ENCODE measurements at places on chromosomes 6 and 20.

DNA sequence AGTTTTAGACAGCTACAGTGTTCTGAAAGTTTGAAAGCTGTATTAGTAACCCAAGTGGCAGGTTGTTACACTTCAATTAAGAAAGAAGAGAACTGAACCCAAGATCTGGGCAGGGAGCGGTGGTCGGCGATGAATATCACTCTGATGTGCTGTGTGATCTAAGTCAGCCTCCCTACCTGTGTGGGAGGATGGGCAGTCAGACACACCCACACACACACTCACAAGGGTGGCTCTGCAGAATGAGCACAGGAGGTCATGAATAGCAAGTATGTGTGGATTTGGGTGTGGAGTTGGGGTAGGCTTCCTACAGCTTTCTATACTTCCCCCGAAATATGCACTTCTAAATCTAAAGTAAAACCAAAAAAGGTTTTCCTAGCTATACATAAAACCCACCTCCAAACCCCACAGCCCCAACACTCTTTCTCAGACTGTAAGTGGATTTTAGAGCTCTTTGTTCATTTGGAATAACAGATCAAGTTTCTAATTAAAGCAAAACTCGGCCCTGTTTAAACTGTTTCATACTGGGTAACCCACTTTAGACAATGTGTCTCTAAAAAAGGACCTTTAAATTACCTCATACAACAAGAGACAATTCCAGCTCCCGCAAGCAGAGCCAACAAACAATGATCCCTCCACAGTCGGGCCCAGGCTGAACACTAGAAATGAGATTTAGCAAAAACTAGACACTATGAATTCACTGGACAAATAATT lies 19.4 kb downstream of the TNFRSF21 start:
- DNase-seq: no peak

DNA sequence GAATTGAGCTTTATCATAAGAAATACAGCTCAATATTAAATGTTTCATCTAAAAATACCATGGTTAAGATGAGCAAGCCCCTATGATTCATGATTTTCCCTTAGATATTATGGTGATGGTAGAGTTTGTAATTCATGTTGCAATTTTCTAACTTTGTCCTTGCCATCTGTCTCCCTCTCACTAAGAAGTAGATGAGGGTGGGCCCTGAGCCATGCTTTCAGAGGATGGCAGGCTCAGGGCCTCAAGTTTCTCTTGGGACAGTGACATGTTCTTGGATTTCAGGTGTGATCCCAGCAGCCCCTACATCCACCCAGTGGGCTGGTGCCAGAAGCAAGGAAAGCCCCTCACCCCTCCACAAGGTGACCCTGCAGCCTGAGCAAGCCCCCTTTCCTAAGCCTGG lies 25.6 kb downstream of the L3MBTL1 start:
- DNase-seq: no peak

DNA sequence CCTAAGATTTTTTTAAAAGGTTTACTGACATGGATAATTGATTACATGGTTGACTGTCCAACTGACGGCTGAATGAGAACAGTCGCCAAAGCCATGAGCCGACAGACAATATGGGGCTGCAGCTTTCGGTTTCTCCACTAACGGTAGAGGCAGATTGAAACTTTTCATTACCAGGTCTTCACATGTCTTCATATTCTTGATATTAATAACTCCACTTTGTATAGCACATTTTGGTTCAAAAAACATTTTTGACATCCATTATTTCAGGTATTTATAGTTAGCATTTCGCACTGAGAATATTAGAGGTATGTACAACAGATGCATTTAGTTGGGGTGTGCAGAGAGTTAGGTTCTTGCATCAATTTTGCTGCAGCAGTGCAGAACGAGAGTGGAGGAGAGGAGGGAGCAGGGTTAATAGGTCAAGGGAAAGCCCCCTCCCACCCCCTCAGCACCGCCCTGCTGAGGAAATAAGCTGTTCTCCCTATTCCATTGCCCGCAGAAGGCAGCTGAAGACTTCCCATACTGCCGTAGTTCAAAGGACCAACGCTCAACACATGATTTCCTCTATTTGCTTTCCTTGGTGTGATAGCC lies 73.6 kb upstream of the ADTRP start:
- no peak for DNase-seq

GRCh38 chr6:158714706-158715105 lies 64.9 kb downstream of the SYTL3 start:
- no peak for DNase-seq

- no peak for DNase-seq
Observed at GRCh38 chr6:90131125-90131524, 165.5 kb downstream of the BACH2 start.

GRCh38 chr6:136793363-136793762 lies 1.1 kb upstream of the MAP3K5 start:
- DNase-seq: no peak

- no peak for DNase-seq
Observed at GRCh38 chr20:1507276-1507675, 16.1 kb upstream of the SIRPB2 start.

DNA sequence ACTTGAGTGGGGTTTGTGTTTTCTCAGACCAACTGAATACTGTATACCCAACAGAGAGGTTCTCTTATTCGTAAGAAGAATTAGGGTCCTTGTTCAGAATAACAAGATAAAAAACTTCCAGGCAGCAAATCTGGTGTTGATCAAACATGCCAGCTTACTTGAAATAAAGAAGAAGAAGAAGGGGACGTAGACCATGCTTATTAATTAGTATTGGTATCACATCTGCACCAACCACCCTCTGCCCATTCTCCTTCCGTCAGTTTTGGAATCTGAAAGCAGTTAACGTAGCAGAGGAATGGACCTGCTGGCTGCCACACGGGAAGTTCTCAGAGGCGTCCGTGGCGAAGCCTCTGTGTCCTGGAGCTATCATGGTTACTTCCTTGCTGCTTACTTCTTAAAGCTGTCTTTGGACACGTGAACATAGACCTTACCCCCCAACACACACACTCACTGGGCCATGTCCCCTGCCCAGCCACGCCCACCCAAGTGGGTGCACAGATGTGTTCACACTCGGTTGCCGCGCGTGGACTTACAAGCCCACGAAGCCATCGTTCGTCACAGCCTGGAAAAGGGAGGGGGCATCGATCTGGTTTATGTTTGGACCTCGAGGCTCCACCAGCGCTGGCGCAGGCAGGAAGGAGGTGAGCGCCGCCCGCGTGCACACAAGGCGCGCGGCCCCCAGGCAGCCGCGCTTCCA lies 4.1 kb upstream of the DLL1 start:
- DNase-seq: no peak

GRCh38 chr6:122154155-122154554 lies 245.3 kb upstream of the HSF2 start:
- no peak for DNase-seq

DNA sequence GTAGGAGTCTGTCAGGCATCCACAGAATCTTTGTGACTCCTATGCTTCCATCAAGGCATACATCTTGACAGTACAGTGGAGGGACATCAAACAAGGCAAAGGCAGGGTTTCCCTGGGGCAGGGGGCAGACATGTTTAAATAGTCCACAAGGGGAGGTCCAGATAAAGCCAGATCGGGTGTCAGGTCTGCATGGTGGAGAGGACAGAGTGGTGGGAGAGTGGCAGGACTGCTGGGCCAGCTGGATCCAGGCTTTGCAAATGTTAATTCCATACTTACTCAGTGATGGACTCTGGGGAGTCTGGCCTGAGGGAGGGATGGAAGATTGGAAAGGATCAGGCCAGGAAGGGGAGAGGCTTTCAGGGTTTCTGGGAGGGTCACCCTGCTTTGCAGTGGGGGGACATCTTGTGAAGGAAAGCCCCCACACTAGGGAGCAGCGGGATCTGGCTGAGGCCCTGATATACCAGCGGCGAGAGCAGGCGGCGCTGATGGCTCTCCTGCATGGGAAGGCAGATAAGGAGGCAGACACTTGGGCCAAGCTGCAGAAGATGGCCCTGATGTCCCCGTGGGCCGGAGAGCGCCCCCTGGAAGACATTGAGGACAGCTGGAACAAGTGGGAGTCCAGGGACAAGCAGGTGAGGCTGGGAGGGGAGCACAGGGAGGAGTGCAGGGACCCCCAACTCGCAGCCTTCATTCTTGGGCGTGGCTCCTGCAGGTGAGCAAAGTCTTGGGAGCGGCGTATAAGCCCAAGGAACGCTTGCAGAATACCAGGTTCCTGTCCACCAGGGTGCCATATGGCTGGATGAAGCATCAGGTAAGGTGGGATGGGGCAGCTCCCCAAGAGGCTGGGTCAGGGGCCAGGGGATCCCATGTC lies 44.6 kb downstream of the SUN5 start:
- no peak for DNase-seq

- no peak for DNase-seq
Observed at GRCh38 chr6:7761051-7761450, 35.2 kb downstream of the BMP6 start.

GRCh38 chr6:158322400-158322723 lies 10.1 kb downstream of the TULP4 start:
- no peak for DNase-seq

- DNase-seq: no peak
Observed at GRCh38 chr6:10736731-10737130, 10.9 kb upstream of the TMEM14B start.

DNA sequence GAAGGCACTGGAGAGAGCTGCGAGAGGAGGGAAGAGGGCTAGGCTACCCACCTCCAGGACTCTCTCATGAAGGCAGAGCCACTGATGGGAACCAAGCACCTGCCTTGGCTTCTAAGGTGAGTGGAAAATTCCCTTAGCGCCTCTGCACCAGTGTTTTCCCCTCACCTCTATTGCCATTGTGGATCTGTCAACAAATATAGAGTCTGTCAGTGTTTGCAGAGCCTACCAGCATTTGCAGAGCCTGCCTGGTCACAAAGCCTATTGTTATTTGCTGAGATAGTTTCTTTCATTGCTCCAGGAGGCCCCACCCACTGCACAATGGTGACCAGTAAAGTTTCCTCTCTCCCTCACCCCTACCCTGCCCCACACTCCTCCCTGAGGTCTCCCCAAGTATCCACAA lies 141.9 kb downstream of the MRPL14 start:
- DNase-seq: no peak

- no peak for DNase-seq
Observed at GRCh38 chr20:38789503-38790199, 15.8 kb upstream of the PPP1R16B start.

GRCh38 chr20:25211273-25211672 lies 15.8 kb downstream of the ENTPD6 start:
- DNase-seq: no peak

- no peak for DNase-seq
Observed at GRCh38 chr6:142569676-142570075, 267.9 kb downstream of the ADGRG6 start.
